ENCODE measurements at places on chromosomes 6 and 20. TPM values are rescaled to one million over a fixed set of nuclear protein-coding genes. Genes with fewer than 3 reads are reported as not detected.

LPA gene
- total RNA-seq = not detected

SLC32A1 gene
- total RNA-seq = 0.04 TPM

TGM3 gene
- total RNA-seq = 0.31 TPM

C6orf15 gene
- total RNA-seq = not detected

DNA sequence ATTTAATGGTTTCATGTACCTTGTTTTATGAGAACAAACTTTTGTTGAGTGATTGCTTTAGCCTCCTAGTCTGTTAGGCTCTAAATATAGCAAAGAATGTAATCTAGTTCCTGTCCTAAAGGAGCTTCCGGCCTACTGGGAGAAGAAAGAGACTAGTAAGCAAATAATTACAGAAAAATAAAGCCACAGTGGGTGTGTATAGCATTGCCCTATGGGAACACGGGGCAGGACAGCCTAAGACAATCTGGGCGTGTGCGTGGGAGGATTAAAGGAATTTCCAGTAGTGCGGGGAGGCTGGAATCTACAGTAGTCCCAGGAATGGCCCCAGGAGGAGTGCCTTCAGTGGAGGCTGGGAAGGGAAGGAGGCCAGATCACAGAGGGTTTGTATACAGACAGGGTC, 98.1 kb upstream of the AKAP12 start:
- no peak for DNase-seq

- peak; percentile 52 for DNase-seq
These were observed 22.3 kb downstream of the FOXA2 start for GRCh38 chr20:22561965-22562577.

- DNase-seq = no peak
These were observed 60.2 kb upstream of the ZNFX1 start for GRCh38 chr20:49338061-49338460.

TMEM244 gene
- not detected for total RNA-seq

ZNF165 gene
- 1.9 TPM for total RNA-seq

OR2H1 gene
- total RNA-seq = not detected

- DNase-seq = no peak
These were observed 141.3 kb upstream of the CARMIL1 start for GRCh38 chr6:25137916-25138232.

DNA sequence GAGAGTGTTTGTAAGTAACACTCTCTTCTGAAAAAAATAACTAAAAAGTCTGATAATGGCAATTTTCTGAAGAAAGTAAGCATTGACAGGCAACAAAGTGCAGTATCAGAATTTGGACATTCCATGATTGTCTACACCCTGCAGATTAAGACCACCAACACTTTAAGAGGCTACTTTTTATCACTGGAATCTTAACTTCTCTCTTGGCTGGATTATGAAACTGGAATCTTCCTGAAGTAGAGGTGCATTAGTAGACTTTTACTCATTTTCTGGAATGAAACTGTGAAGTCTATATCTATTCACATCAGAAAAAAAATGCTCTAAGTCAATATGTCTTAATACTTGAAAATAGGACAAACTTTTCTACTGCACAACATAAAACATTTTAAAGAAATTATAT, 547.5 kb downstream of the COL12A1 start:
- DNase-seq = no peak

DNA sequence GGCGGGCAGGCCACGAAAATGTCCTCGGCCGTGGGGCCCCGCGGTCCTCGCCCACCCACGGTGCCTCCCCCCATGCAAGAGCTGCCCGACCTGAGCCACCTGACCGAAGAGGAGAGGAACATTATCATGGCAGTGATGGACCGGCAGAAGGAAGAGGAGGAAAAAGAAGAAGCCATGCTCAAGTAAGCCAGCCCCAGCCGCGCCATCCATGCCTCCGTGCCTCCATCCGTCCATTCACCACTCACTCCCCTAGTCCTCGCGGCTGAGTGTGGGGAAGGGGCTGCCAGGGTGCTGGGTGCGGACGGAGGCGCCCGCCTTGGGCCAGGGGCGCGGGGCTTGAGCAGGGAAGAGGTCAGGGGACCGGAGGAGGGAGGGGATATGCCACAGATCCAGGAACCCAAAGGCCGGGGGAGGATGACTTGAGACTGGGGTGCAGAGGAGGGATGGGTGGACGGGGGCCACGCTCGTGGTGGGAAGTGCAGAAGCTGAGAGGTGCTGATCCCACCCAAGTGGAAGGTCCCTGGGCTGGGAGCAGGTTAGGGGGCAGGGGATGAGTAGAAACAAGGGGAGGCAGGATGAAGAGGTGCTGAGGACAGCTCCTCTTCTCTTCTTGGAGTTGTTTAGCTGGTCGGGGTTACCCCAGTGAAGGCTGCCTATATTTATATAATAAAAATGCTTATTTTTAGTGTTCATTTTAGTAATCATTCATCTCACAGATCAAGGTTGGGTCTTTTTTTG, 825 bp downstream of the RIMS1 start:
- DNase-seq = peak; percentile 37

GRCh38 chr6:134826889-134827737, 122.8 kb downstream of the ALDH8A1 start:
- DNase-seq = no peak

DNA sequence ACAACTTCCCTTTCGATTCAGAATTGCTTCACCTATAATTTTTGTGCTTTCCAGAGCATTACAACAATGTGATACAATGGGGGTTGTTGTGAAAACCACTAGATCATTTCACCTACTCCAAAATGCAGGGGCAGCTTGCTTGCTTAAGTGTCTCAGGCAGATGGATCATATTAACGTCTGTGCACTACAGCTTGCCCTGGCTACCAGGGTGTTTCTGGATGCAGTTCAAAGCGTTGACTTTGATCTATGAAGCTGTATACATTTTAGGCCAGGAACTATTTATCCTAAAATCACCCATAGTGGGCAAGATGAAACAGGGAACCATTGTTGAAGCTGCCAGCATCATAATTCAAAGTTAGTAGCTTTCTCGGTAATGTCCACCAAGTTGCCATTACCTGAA, 339.5 kb upstream of the HSF2 start:
- no peak for DNase-seq

DNA sequence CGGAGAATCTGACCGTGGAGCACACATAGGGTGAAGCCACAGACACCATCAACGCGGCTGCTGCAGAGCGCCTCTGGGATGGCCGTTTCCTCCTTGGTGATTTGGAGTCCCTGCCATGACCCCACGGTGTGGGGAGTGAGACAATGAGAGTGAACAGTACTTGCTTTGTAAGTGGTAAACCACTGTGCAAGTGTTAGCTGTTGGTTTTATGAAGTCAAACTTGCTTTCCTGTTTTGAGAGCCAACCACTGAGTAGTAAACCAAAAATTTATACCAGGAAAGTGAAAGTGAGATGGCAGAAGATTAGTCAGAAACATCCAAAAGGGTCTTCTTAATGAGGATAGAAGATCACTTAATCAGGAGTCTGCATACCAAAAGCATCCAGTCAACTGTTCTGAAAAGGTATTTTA, 160.7 kb downstream of the FOXC1 start:
- no peak for DNase-seq

GRCh38 chr20:46057856-46058598, 29.0 kb downstream of the SLC12A5 start:
- DNase-seq = peak; percentile 80

- DNase-seq = peak; percentile 53
These were observed 235.6 kb upstream of the PRDM1 start for GRCh38 chr6:105850261-105851112.

DNA sequence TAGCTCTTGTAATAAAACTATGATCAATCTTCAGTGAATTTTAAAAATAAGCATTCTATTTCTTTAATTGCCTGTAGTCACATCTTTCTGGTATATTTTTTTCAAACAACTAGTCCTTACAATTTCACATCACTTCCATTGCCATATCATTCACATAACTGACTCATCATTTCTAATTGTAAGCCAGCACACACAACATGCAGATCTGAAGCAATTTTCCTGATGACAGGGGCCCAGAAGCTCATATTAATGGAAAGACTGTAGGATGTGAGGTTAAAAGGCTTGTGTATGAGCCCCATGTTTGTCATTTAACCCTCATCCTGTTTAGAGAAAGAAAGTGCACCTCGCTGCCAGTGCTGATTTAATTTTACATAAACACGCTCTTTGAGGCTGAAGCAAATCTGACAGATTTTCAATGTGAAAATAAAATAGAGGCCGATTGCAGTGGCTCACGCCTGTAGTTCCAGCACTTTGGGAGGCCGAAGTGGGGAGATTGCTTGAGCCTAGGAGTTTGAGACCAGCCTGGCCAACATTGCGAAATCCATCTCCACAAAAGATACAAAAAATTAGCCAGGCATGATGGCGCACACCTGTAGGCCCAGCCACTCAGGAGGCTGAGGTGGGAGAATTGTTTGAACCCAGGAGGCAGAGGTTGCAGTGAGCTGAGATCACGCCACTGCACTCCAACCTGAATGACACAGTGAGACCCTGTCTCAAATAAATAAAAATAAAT, 40.1 kb upstream of the LTV1 start:
- no peak for DNase-seq

- DNase-seq = no peak
These were observed 75.5 kb downstream of the NOL4L start for GRCh38 chr20:32509639-32510066.

GRCh38 chr6:56046576-56046975, 171.2 kb upstream of the BMP5 start:
- no peak for DNase-seq

DNA sequence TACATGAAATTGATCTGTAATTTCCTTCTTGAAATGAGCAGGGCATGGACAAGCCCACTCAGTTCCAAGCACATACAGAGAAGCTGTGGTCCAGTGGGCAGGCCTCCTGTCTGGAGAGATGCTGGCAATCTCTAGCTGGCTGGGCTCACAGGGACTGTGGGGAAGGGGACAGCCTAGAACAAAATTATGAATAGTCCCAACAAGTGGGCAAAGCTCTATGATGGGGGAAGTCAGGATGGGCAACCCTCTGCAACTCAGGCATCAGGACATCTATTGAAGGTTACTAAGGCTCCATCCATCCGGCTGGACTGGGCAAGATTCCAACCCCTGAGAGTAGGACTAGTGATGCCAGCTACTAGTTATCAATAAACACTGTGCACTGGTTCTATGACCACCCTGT, 40.9 kb downstream of the TRERF1 start:
- no peak for DNase-seq

GRCh38 chr6:158797331-158798310, 21.5 kb downstream of the EZR start:
- no peak for DNase-seq

DNA sequence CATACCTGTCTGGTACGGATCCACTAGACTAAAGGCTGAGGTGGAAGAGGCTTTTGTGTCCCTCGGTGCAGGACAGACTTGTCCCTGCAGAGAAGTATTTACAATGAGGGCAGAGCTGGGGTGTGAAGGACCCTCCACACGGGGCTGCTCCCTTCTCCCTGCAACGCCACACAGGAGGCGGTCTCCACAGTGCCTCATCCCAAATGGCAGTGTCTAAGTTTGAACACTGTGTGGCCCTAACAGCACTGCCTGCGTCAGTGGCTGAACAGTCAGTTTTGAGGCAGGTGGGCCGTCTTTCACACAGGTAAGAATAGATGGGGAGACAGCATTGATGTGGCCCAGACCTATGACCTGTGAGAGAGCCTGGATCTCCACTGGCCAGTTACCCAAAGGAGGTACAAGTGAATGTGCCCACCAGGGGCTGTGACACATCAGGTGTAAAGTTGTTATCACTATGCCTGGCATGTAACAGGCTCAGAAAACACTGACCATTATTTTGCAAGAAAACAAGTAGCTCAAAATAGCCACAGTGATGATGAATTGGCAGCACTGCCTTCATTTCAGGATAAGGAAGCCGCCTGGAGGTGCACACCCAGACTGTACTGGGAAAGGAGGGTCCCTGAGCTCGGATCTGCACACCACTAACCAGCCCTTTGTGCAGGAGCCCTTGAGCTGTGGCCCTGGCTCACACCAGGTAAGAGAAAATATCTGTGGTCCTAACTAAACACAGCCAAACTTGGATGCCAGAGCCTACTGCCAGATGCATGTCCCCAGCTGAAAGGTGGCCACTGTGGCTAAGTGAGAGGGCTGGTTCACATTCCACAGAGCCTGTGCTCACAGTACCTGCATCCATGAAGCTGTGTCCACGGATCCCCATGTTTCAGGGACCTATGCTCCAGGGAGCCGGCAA, 246.7 kb downstream of the DLL1 start:
- DNase-seq = no peak

DNA sequence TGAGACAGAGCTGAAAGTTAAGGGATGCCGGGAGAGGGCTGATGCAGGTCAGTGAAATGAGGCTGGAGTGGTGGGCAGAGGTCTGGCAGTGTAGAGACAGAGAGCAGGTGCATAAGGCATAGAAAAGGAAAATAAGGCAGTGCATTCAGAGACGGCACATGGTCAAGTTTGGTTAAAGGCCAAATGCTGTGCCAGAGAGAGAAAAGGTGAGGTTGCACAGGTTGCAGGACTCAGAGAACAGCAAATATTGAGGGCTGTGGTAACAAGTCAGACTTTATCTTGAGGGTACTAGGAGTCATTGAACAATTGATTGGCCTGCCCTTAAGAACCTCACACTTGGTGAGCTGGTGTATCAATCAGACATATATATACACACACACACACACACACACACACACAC, 102.9 kb upstream of the TSHZ2 start:
- no peak for DNase-seq

DNA sequence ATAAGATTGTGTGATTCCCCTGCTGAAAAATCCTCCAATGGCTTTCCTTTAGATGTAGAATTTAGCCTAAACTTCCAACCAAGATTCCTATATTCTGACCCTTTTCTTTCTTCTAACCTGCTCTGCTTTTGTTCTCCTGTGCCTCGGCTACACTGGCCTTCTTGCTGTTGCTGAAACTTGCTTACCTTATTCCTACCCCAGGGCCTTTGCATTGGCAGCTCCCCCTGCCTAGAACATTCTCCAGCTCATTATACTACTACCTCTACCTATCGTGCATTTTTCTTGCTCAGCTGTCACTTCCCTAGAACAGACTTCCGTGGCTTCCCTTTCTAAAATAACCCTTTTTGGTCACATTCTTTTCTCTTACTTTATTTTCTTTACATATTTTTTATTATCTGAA, 48.7 kb downstream of the PLCB4 start:
- no peak for DNase-seq

GRCh38 chr6:160055813-160056212, 65.8 kb upstream of the SLC22A1 start:
- no peak for DNase-seq

- DNase-seq = no peak
These were observed 8.9 kb downstream of the NFKBIL1 start for GRCh38 chr6:31556307-31556706.

- no peak for DNase-seq
These were observed 63.4 kb upstream of the ENPP5 start for GRCh38 chr6:46234156-46234556.

STMND1 gene
- total RNA-seq = not detected

- DNase-seq = no peak
These were observed 39.5 kb downstream of the PPP1R16B start for GRCh38 chr20:38844963-38845362.

GRCh38 chr6:125658759-125659431, 90.5 kb upstream of the HEY2 start:
- no peak for DNase-seq

- no peak for DNase-seq
These were observed 157.8 kb downstream of the MYO6 start for GRCh38 chr6:75906871-75907270.
